ENCODE measurements at places on chromosomes 7 and 10.

DNA sequence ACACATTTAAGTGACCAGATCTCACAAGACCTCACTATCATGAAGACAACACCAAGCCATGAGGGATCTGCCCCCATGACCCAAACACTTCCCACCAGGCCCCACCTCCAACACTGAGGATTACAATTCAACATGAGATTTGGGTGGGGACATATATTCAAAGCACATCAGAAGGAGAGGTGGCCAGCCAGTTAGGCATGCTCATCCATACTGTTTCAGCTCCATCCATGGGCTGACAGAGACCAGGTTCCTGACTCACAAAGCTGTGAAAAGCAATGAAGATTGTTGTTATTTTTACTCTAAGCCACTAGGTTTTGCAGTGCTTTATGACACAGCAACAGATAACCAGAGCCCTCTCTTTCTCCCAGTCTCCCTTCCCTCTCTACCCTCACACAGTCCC lies 36.0 kb downstream of the C10orf71 start:
- no peak for DNase-seq

GRCh38 chr7:115060095-115060870 lies 138.4 kb downstream of the MDFIC start:
- DNase-seq: no peak

- no peak for DNase-seq
Observed at GRCh38 chr10:4256971-4257370, 472.0 kb upstream of the KLF6 start.

DNA sequence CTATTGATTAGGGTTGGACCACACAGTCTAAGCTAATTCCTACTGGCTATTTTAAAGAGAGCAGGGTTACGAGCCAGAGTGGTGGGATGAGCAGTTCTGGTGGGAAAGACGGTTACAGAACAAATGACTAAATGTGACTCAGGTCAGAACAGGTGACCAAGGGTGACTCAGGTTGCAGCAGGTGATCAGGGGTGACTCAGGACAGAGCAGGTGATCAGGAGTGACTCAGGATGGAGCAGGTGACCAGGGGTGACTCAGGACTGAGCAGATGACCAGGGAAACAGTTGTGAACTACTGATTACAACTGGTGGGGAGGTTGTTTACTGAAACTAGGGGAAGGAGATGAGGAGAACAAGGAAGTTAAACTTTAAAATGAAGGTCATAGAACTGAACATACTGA lies 366.3 kb downstream of the ABCA13 start:
- DNase-seq: no peak

- no peak for DNase-seq
Observed at GRCh38 chr7:29754874-29755490, 51.3 kb upstream of the WIPF3 start.

DNA sequence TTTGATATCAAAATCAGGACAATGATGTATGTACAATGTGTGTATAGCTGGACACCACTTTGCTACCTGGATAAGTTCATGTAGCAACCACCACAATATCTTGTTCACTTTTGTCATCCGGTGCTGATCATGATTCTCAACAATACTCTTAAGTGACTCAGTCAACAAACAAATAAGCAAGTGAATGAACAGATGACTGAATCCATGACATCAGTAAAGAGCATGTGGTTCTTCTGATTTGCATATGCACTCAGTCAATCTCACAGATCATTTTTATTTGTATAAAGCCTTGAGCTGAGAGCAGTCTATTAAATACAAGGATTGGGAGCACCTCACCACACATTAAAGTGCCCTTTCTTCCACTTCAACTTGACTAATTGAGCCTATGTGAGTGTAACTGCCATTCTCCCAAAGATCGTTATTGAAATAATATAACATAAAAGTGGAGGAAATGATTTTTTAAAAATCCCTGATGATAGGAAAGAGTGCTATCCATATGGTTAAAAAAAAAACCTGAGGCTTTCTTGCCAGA lies 69.5 kb downstream of the NPSR1 start:
- no peak for DNase-seq

DNA sequence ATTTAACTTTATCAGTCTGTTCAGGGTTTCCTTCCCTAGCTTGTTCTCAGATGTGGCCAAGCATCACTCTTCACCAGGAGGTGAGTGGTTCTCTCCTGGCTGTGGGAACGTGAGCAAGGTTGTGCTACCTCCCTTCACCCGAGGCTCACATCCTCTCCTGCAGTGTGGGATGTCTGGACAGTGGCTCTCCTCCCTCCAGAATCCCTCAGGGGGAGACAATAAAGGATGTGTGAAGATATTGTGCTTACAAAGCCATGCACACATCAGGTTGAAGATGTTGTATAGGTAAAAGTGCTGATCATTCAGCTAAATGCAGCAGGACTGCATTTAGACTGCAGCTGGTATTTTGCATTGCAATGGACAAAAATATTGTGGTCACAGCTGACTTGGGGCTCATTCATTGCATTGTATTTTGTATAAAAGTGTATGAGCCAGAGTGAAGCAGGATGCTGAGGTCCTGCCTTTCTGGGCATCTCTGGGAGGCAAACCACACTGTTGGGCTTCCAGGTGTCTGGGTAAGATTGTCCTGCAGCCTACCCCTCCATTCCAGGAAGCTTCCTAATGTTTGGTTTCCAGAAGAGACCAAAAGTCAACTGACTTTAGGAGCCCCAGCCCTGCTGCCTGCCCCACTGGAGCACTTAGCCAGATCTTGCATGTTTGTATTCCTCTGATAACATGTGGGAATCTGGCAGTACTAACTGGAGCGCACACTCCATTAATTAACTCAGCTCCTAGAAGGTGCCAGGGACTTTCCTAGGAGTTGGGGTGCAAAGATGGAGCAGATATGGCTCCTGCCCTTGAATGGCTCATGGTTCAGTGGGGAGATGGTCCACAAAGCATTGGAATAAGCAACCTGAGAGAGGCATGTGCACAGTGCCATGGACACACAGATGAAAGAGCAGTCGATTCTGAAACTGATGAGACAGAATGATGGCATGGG lies 292.5 kb upstream of the ZNF32 start:
- no peak for DNase-seq

GRCh38 chr10:32687546-32687945 lies 241.6 kb downstream of the CCDC7 start:
- no peak for DNase-seq

DNA sequence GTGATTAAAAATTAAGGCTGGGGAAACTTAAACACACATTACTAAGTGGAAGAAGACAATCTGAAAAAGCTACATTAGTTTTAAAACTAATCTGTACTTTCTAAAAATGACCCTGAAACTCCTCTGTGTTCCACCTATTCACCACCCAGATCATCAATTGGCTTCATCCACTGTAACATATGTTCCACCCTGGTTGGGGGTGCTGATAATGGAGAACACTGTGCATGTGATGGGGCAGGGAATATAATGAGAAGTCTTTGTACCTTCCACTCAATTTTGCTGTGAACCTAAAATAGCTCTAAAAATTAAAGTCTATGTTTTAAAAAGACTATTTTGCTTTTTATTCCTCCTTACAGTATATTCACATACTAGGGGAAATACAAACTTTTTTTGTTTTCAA lies 132.7 kb downstream of the CNOT4 start:
- no peak for DNase-seq

GRCh38 chr7:11726001-11726793 lies 105.8 kb downstream of the THSD7A start:
- peak; percentile 54 for DNase-seq

- no peak for DNase-seq
Observed at GRCh38 chr10:123180101-123181090, 26.2 kb downstream of the BUB3 start.

GRCh38 chr7:98354511-98355249 lies 46.2 kb downstream of the BAIAP2L1 start:
- DNase-seq: no peak

GRCh38 chr10:132293813-132294520 lies 13.8 kb downstream of the STK32C start:
- peak; percentile 40 for DNase-seq

DNA sequence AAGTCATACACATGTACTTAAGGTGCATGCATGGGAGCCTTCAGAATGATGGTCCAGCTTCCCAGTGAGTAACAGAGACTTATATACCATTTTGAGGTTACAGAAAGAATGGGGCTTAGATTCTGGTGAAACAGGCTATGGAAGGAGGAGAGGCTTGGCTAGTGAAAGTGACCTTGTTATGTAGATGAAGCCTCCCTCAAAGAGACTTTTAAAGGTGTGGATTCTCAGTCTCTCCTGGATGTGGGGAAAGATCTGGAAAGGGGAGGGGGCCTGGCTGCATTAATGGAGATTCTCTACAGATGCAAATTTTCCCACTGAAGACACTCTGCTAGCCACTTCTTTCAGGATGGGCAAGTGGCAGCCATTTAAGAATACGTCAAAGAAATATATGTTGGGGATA lies 5.5 kb downstream of the RASSF4 start:
- DNase-seq: peak; percentile 27

GRCh38 chr7:128917122-128917521 lies 6.6 kb upstream of the KCP start:
- DNase-seq: no peak

DNA sequence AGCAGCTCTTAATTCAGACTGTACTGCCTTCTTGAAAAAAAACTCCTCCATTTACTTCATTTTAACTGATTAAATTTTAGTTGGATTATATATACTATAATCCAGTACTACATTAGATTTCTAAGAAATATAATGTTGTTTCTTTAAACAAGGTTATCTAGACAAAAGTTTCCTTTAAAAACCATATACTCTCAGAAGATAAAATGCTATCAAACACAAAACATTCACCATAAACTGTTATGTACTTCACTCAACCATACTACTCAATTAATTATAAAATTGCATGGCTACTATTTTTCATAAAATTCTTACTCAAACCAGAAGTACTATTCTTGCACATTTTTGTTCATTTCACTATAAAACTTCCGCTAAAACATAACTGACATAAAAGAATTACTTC lies 12.7 kb downstream of the GPR22 start:
- DNase-seq: no peak

DNA sequence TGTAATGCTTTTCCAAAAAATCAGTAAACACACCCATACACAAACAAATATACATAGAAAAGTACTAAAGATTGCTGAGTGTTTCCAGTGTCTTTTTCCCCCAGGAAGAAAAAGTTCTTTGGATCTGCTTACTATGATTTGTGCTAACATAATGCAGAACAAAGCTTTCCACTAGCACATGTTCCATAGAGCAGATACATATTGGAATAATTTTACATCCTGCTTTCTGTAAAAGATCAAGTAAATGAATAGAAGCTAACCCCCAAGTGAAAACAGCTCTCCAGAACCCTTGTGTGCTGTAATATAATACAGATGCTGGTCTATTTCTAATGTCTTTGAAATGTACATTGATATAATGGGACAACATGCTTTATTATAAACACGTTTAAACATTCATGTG lies 125.5 kb downstream of the PON1 start:
- no peak for DNase-seq

- no peak for DNase-seq
Observed at GRCh38 chr7:35571611-35572240, 123.2 kb downstream of the HERPUD2 start.

DNA sequence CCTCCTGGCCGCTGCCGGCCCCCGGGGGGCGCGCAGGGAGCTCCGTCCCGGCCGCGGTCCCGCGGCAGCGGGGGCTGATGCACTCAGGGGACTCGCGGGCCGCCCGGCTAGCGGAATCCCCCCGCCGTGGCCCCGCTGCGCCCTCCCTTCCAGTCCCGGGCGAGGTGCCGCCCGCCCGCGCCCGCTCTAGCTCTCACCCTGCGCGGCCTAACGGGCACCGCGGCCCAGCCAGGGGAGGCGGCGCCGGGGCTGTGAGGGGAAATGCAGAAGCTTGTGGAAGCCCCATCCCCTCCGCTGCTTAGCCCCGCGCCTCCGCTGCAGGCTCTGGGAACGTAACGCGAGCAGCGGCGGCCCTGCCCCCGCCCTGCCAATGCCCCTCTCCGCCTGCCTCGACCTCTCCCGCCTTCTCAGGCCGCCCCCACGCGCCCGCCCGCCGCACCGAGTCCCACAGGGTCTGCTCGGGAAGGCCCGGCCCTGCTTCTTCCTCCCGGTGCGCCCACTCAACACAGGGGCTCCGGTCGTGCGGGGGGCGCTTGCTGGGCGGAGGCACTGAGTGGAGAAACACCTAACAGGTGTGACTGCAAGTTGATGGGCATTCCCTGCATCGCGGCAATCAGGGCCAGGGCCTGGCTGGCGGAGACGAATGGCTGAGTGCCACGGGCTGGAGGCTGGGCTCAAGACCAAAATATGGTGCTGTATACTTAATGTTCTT lies 384 bp upstream of the TMEM229A start:
- peak; percentile 53 for DNase-seq

DNA sequence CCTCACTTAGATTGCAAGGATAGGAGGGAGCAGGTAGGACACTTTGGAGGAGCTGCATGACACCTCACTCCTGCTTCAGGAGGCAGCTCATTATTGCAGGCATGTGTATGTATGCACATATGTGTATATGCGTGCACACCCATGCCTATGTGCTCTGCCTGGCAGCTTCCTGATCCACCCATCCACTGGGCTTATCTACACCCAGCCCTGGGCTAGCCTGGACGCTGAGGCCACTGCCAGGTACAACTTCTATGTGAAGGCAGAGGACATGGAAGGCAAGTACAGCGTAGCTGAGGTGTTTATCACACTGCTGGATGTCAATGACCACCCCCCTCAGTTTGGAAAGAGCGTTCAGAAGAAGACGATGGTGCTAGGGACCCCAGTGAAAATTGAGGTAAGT lies 13.3 kb downstream of the LRIT2 start:
- DNase-seq: no peak

DNA sequence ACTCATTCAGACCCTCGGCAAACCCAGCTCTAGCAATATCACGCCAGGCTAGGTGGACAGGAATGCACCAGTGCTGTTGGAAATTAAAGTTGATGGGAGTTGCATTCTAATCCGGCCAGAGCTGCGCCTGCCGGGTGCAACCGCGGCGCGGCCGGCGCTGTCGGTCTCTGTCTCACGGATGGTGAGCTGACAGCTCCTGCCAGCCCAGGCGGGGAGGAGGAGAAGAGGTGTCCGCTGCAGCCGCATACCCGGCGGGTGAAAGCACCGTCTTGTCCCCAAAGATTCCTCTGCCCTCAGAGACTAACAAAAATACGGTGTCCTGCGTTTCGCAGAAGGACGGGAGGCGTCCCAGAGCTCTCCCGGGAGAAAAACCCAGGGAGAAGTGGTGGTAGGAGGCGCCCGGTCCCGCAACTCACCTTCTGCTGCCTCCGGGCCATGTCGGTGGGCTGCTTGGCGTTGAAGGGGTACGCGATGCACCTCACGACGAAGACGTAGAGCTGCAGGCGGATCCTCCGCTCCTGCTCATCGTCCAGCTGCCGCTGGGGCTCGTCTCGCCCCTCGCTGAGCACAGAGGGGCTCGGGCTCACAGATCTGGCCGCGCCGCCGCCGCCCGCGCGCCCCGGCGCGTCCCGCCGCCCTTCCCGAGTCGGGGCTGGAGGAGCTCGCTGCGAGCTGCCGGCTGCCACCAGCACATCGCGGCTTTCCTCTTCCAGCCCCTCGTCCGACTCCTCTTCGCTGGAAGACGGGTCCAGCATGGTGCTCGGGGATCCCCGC lies 490 bp downstream of the CADPS2 start:
- DNase-seq: peak; percentile 80

GRCh38 chr10:60549686-60550085 lies 160.0 kb upstream of the ANK3 start:
- no peak for DNase-seq

- DNase-seq: peak; percentile 63
Observed at GRCh38 chr10:125123476-125124114, 36.8 kb downstream of the CTBP2 start.

- no peak for DNase-seq
Observed at GRCh38 chr7:90383422-90383821, 19.8 kb upstream of the CLDN12 start.
